NCI-H526 treated with DMSO at 0.1 percent for 48 hours (cell line): ENCODE measurements at places on chromosomes 7 and 10.

DNA sequence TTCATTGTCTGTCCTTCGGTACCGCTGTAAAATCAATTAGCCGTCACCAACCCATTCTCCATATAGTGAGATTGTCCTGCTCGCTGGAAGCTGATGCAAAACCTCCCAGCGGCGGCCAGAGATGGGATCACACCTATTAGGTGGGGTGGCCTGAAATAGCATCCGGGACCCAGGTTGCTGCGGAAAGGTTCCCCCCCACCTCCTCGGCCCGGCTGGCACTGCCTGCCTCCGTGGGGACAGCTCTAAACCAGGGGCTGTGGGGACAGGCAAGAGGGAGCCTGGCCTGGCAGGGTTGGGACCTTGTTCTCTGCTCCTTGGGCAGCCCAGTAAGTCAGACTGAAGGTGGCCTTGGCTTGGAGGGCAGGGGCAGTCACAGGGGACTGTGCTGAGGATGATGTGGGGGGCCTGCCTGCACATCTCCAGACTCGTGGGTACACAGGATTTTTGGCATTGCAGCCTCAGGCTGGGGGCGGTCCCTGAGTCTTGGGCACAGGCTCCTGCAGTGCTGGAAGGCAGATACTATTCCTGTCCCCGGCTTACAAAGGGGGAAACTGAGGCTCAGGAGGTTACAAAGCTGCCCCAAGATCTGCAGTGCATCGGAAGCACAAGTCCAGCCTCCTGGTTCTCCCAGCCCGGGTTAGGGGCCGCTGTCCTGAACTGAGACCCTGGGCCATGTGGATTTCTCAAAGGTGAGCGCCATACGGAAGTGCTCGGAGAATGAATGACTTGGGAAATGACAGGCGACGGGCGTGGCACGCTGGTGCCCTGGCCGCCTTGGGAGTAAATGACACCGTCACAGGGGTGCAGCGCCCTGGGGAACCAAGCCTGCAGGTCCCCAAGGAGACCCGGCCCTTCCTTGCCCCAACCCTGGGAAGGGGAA, 65.6 kb downstream of the UNCX start:
- DNase-seq: no peak

DNA sequence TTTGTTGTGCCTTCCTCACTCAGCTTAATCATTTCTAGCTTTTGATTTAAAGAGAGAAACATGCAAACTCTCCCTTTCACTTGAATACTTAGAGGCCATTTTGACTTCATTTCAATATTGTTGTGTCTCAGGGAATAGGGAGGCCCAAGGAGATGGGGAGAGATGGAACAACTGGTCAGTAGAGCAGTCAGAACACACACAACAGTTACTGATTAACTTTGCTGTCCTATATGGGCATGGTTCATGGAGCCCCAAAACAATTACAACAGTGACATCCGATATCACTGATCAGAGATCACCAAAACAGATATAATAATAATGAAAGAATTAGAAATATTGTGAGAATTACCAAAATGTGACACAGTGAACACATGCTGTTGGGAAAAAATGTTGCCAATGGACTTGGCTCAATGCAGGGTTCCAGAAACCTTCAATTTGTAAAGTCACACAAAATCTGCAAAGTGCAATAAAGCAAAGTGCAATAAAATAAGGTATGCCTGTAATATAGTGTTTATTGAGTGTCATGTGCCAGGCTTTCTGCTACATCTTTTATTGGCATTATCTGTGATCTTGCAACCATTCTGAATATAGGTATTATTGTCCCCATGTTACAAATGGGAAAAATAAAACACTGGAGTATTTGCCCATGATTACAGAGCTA, 38.2 kb downstream of the CCDC71L start:
- DNase-seq: no peak

DNA sequence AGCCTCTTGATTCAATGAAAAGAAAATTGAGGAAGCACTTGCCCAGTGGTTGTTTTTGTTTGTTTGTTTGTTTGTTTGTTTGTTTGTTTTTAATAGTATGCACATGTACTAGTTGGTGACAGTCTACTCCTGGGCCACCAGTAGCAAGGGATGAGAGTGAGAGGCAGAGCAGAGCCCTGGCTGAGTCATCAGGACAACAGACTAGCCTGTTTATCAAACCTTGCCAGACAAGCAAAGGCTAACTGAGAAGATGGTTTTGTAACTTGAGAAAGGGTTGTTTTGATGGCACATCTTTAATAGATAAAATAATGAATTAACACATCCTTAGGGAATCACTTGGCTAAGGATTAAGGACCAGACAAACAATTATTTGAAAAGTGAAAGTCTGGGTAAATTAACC, 78.1 kb downstream of the INHBA start:
- no peak for DNase-seq

- DNase-seq: no peak
These were observed 14.1 kb downstream of the BRI3 start for GRCh38 chr7:98295467-98296192.
